ENCODE measurements at places on chromosomes 1 and 21.
A peak's percentile ranks its signal among the peaks of the same experiment; 100 is the strongest.

DNA sequence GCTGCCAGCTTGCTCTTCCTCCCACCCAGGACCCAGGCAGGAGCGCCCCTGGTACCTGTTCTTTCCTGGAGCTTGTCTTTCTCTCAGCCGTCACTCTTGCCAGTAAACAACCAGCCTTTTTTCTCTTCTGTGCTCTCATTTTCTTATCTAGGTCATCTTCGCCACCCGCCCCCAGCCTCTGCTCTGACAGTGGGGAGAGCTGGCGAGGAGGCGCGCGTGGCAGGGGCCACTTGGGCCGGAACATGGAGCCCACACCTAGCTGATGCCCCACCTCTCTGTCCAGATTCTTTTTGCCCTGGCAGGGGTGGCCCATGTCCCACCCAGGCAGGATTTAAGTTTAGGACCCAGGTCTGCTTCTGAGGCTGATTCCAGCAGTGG lies 32.3 kb downstream of the PROK1 start:
- no peak for DNase-seq

- no peak for DNase-seq
These were observed 72.1 kb upstream of the DISP3 start for GRCh38 chr1:11406845-11407244.

GRCh38 chr1:168848051-168848450 lies 119.0 kb upstream of the DPT start:
- no peak for DNase-seq

DNA sequence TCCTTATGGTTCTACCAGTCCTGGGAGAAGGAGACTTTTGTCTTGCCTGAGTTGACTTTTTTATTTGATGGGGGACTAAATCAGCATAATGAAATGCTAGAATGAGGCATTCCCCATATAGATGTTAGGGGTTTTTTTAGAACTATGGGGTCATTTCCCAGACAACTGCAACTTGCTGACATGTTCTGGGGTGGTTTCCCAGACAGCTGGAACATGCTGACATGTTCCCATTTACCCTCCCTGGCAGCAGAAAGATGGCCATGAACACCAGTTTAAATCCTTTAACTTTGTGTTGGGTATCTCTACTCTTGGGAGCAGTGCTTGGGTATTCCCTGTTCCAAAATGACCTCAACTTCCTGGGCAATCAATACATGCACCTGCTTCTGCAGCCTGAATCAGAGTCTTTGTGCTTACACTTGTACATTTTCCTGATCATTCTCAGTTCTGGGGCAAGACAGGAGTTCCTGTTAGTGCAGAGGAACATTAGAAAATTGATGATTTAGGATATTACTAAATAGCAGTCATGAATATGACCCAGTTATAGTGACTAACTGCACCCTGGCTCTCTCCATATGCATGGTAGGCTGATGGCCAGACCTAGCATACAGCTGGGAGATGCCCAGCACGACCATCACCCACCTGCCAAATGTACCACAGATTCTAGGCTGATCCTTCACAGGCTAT lies 75.4 kb upstream of the CD5L start:
- DNase-seq, result no peak

DNA sequence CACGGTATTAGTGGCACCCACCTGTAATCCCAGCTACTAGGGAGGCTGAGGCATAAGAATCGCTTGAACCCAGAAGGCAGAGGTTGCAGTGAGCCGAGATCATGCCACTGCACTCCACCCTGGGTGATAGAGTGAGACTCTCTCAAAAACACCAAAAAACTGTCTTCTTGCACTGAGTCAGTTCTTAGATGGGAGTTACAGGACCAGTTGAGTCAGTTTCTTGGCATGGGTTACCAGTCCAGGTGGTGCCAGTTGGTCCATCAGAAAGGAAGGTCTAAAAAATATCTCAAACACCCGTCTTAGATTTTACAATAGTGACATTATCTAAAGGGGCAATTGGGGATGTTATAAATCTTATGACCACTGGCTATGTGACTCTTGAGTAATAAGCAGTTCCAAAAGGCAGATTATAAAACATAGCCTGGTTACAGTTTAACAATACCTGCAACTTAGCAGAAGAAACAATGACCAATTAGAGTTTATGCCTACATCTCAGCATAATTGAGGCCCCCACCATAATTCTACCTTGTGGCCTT lies 206.9 kb upstream of the FGGY start:
- DNase-seq, result no peak

DNA sequence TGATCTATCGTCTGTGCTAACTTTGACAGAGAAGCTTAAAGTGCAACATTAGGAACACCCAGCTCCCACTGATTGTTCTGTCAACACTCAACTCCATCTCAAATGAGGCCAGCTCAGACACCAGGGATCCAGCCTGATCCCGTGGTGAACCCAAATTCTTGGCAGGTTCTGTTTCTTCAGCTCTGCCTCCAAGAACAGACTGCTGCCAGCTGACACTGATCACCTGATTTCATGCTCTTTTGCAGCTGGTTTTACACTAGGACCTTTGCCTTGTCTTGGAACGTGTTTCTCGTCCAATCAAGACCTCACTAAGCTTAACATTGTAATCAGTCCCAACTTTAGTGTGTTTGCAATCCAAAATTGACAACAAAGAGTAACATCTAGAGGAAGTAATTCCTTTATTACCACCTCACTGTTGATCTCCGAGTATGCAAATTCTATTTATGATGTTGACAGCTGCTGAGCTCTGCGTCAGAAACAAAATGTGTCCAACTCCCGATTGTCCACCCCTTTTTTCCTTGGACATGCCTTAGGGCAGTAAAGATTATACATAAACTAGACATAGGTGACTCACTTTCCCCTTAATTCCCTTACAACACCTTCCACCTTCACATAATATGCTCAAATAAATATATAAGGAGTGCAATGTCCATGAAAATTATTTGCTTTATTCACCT lies 1.6 kb upstream of the HYI start:
- no peak for DNase-seq

- DNase-seq, result no peak
These were observed at the start of gene CLCNKA for GRCh38 chr1:16021681-16022080. Gene CLCNKA, plus strand, starts transcription at chr1:16022036. Its CDS starts 584 bp downstream, at chr1:16022620.

DNA sequence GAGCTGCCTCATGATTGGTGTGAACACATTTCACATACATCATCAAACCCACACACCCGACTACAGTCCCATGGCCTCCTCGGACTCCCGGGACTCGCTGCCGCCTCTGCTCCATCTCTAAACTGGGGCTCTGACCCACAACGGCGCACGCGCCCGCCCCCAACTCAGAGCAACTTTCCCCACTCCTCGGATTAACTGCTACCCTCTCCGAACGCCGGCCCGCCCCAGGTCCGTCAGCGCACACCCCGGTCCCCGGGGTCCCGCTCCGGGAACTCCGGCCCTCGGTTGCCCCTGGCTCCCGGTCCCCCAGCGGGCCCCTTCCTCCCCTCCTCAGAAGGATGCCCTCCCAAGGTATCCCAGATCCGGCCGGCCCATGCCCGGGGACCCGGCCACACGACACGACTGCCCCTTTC lies 740 bp downstream of the DSTYK start:
- DNase-seq, result no peak

- DNase-seq, result no peak
These were observed 34.9 kb downstream of the UTP25 start for GRCh38 chr1:209862391-209863356.

GRCh38 chr21:33496345-33496744 lies 4.8 kb upstream of the DNAJC28 start:
- DNase-seq, result no peak

DNA sequence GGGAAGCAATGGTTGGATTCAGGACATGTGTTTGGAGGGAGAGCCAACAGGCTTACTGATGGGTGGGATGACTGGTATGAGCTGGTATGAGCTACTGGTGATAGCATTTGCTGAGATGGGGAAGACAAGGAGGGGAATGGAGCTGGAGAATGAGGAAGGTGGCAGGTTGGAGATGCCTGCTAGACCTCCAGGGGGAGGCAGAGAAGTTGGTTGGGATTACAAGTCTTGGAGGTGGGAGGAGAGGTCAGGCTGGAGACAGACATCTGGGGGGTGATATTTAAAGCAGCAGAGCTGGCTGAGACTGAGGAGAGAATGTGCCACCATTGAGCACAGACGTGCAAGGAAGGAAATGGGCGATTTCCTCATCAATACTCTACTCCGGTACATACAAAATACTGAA lies 31.8 kb upstream of the ENO1 start:
- DNase-seq, result no peak

- DNase-seq, result no peak
These were observed 26.7 kb upstream of the GLIS1 start for GRCh38 chr1:53765657-53766056.

GRCh38 chr1:71721532-71721931 lies 560.8 kb downstream of the NEGR1 start:
- no peak for DNase-seq

GRCh38 chr1:101219924-101220870 lies 16.6 kb upstream of the S1PR1 start:
- no peak for DNase-seq

GRCh38 chr1:202648605-202649226 lies 61.5 kb downstream of the SYT2 start:
- no peak for DNase-seq

GRCh38 chr1:226453015-226453704 lies 45.3 kb upstream of the PARP1 start:
- no peak for DNase-seq

- no peak for DNase-seq
These were observed 30.1 kb upstream of the PLD5 start for GRCh38 chr1:242554577-242554976.

GRCh38 chr1:90412563-90412962 lies 304.5 kb downstream of the BARHL2 start:
- no peak for DNase-seq

DNA sequence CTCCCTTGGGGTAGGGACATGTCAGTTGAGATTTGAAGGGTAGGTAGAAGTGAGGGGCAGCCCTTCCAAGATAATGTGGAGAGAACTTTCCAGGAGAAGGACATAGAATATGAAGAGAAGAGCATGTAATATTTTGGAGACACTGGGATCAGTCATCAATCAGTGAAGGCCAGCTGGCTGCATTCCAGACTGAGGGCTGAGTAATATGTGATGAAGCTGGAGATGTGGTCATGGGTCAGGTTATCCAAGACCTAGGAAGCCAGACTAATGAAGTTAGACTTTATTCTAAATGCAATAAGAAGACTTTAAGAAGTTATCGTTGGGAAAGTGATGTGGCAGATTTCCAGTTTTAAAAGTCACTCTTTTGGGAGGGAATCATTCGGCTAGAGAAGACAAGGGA lies 262.0 kb downstream of the HMCN1 start:
- DNase-seq, result no peak

GRCh38 chr1:19160831-19161230 lies 49.2 kb downstream of the UBR4 start:
- DNase-seq, result no peak

DNA sequence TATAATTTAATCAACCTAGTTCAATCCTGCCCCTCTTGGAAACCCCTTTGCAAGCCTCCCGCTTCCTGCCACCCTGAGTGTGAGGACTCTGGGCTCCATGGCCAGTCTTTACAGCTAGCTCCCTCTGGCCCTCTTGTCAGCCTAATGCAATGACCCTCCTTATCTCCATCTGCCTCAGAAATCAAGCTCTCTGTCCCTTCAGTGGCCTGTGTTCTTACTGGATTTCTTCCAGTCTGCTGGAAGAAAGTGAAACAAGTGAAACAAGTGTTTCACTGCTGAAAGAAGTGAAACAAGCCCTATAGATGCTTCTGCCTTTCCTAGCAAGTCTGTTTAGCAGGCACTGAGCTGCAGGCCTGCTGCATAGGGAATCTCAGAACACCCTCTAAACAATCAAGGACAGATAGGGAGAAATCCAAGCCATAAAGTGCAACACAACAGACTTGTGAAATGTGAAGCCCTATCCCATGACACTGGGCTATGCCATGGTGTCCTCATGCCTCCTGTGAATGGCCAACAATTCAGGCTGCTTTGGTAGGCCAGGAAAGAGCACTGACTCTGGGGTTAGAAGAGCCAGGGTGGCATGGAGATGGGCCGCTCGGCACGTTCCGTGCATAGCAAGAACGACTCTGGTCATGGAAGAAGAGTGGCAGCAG lies 55.9 kb downstream of the FAM163A start:
- DNase-seq, result no peak

- DNase-seq, result peak; percentile 70
These were observed 33.6 kb downstream of the NUAK2 start for GRCh38 chr1:205287767-205288559.

DNA sequence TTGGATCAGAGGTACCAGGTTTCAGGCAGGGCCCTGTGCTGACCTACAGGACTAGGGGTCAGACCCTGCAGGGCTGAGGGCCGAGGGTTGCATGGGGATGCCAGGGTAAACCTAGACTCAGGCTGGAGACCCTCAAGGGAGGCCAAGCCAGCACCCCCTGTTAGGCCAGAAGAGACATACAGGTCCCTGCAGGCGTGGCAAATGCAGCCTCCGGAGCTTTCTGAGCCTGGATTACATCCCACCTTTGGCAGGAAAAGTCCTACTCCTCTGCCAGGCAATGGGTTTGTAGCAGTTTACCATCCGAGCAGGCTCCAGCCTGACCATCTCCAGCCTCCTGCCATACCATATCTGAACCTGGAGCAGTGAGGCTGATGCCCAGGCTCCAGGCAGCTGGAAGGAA lies 425.3 kb downstream of the NPHP4 start:
- DNase-seq, result no peak

GRCh38 chr1:169546087-169546995 lies 39.9 kb downstream of the F5 start:
- no peak for DNase-seq

DNA sequence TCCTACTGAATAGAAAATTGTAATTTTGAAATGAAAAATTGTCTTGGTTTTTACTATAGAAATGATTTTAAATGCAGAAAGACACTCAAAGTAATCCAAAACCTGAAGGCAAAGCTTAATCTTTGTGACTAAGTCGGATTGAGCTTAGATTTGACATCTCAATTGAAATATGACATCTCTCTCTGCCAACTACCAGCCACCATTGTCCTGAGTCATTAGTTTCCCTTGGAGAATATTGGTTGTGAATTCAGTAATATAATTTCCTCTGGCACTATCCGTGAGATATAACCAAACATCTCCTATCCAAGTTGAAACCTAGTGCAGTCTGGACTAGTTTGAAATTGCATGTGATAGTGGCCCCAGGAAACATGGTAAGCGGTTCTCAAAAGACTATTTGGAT lies 37.1 kb downstream of the PLA2G4A start:
- no peak for DNase-seq

GRCh38 chr1:162656266-162656665 lies 24.0 kb downstream of the DDR2 start:
- DNase-seq, result no peak

DNA sequence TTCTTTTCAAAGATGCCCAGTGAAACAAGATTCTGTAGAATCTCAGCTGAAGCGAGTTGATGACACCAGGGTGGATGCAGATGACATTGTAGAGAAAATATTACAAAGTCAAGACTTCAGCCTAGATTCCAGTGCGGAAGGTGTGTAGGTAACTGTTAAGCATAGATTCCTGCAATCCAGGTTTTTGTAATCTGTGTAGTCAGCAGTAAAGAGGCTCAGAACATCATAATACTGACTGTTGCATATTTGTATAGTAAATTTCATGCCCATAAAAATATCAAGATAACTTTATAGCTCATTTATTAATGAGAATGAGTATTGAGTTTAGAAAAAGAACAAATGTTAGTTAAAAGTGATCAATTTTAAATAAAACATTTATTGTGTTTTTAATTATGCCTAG lies 32.2 kb downstream of the HENMT1 start:
- DNase-seq, result no peak

GRCh38 chr1:243260221-243260880 lies 4.5 kb downstream of the SDCCAG8 start:
- DNase-seq, result no peak
